ENCODE measurements at places on chromosomes 12 and 14.

- DNase-seq: no peak
These were observed 7.6 kb upstream of the PTPRB start for GRCh38 chr12:70644861-70645260.

GRCh38 chr12:104455578-104456416 is 951 bp upstream of the CHST11 start:
- DNase-seq: no peak

DNA sequence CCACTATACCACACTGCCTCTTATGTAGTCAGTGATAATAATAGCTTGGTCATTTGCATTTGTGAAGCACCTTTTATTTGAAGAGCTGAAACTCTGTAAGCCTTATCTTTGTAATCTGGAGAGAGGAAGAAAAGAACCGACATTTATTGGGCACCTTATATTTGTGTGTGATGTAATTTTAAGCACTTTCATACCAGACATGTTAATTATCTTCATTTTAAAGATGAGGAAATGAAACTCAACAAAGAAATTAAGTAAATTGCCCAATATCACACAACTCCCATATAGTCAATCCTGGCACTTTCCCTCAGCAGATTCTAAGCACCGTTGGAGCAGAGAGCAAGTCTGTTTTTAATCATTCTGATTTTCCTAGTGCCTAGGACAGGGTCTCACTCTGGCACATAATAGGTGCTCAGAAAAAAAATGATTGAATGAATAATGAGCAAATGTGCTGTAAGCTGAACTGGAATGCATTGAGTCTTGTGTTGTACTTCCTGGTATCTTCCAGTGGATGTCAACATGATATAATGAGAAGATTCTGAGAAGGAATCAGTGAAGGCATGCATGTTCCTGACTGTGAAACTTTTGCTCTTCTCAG is 418.9 kb downstream of the ZFP36L1 start:
- no peak for DNase-seq

- peak; percentile 35 for DNase-seq
These were observed 179.9 kb downstream of the ADCK1 start for GRCh38 chr14:77979666-77980351.

GRCh38 chr14:93044556-93044955 is 71.2 kb downstream of the ITPK1 start:
- DNase-seq: no peak

DNA sequence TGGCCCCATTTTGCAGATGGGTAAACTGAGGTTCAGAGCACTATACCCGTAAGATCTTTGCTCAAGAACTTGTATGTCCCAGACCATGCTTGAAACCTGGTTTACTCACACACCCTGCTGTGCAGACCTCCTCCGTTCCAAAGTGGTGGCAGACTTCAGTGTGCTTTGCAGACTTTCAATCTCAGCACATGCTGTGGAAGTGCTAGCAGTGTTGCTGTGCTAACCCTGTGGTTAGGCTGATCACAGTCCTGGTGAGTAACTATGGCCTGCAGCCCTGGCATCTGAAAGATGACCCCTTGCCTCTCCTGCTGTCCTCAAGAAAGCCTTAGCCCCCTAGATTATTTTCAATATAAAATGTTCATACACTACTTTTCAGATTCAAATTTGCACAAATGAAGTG is 450.6 kb downstream of the DPF3 start:
- no peak for DNase-seq

- no peak for DNase-seq
These were observed 248.6 kb downstream of the ZFP36L1 start for GRCh38 chr14:68544081-68544892.

- no peak for DNase-seq
These were observed 8.6 kb upstream of the USP15 start for GRCh38 chr12:62251609-62251958.

DNA sequence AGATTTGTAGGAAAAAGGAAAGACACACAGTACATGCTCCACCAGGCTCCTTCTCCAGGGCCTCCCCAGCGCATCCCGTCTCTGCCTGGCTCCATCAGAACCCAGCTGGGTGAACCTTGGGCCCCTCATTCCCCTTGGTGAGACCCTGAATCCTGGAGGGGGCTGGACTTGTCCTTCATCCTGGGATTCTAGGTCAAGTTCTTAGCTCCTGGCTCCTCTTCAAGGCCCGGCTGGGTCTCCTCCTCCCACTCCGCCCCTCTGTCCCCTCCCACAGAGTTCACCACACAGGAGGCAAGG is 49.2 kb downstream of the PSMA6 start:
- no peak for DNase-seq

DNA sequence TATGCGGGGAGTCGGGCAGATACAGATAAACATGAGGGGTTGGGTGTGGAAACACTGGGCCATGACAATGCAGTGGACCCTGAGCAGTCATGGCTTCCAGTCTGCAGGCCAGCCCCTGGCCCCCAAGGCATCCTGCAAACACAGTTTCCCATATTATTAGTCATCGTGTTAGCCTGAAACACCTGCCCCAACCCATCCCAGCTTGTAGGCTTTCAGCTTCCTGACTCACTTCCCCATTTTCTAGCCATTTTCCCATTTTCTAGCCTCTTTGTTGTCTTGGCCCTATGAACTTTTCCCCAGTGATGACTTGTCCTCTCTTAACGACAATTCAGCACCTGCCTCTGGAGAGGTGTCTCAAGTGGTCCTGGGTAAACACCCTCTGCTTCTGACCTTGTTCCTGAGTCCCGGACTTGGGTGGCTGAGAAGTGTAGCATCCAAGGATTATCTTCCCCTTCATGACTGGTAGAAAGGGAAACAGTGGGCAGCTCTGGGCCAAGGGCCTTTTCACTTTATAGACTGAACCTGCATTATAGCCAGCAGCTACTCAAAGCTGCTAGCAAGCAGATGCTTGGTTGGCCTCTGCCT is 4.3 kb upstream of the PGF start:
- DNase-seq: no peak

- no peak for DNase-seq
These were observed 19.2 kb downstream of the ITPR2 start for GRCh38 chr12:26813812-26814211.

DNA sequence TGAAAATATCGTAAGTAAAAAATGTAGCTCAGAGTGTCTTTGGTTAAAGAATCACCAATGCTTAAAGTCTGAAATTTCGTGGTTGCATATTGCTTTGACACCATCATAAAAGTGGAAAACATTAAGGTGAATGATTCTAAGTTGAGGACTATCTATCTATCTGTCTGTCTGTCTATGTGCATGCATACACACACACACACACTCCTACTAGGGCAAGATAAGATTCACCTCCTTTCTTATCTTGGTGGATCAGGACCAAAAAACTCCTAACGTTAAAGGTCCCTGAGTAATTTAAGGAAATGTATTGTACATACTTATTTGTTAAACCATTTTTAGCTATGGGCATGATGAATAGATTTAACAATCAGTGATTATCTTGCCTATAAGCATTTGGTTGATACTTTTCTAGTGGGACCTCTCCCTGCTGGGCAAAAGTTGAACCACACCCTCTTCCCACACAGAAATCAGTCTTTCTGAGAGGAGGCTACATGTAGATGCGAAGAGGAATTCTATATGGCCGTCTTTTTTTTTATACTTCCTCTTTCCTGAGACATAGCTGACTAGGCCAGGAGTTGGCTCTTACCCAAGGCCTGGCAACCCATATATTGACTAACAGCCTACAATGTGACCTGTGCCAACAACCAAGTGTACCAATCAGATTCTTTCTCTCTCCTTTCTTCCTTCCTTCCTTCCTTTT is 19.3 kb upstream of the LLPH start:
- DNase-seq: no peak

DNA sequence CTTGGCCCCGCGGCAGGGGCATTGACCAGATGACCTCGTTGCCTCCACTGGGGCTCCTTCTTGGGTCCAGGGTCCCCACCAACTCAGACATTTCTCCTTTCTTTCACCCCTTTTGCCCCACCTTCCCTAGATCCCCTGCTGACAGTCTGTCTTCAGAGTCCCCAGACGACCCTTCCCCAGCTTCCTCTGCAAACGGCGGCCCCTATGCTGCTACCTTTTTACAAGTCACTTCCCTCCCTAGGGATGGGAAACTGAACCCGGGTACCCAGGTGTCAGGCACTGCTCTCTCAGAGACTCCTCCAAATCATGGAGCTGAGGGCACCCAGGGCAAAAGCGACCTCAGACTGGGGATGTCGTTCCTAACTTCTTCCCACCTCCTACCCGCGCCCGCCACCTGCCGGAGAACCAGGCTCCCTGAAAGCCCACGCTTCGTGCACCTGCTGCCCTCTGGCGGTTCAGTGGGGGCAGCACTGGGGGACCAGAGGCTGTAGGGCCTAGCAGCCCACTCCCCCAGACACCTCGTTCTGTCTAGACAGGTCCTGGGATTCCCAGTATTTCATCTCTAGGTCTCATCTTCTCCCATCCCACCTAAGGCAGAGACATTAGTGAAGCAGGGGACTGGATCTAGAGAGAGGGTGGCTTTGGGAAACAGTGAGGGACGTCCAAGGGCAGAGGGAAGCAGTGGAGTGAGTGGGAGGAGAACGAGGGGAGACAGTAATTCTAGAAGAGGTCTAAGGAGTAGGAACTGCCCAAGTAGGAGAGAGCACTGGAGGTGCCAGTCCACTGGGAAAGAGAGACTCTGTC is 4.9 kb downstream of the ZNF385A start:
- peak; percentile 85 for DNase-seq

DNA sequence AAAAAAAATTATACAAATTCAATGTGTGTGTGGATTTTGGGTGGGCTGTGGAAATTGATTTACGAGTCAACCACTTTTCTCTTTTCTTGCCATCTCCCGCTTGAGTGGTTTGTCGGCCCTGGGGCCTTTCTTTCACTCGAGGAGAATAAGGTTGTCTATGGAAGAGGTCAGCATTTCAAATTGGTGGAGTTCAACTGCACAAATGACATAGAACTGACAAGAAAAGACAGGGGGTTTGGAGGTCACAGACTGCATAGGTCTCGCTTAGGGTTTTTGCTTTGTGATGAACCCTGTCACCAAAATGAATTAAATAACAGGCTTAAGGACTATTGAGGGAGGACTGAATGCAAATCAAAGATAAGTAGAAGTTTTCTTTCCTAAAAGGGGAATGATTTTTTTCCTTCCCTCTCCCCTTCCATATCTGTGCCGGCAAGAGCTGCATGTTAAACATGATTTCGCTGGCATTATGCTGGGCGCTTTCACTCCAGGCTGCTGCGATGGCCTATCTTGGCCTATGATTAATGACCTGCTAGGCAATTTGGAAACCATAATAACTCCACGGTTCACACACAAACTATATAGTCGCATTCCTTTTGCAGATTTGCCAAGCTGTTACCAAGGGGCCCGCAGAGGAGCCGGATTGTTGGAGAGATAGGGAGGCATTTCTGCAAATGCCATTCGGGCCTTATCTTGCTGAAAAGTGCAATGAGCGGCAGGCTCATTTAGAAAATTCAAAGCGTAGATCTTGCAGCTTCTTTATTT is 20.7 kb downstream of the ASCL1 start:
- no peak for DNase-seq

DNA sequence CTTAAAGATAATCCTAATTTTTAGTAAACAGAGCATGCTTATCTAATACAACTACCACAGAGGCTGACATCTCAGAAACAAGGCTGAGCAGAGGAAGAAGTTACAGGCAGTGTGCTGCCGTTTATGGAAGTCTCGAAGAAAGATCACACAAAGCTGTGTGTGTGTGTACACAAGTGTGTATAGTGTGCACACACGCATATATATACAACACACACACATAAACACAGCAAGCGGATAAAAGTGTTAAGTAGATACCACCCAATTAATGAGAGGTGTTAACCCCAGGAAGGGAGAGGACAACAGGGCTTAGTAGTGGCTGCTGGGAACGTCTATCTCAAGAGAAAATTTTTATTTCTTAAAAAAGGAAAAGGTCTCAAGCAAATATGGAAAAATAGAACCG is 15.3 kb downstream of the CCDC88C start:
- DNase-seq: no peak

Data from hippocampal formation (tissue), 2 donors.